ENCODE measurements at places on chromosomes 3 and 15. TPM values are rescaled to one million over a fixed set of nuclear protein-coding genes. Genes with fewer than 3 reads are reported as not detected.

The ADAMTS9 gene
- 74.5 TPM for total RNA-seq

DNA sequence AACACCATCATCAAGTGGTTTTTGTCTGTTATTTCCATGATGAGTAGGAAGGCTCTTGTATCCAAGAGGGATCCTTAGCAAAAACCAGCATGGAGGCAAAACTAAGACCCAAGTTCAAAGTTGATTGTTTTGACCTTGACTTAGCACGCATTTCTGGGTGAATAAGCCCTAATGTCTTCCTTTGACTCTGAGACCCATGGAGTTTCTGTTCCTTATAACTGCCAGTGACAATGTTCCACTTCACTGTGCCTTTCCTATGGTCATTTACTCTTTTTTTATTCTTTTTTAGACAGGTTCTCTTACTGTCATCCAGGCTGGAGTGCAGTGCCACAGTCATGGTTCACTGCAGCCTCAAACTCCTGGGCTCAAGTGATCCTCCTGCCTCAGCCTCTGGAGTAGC is 118.2 kb upstream of the MRPL3 start:
- DNase-seq: no peak

The GRM7 gene
- total RNA-seq: 37.0 TPM

DNA sequence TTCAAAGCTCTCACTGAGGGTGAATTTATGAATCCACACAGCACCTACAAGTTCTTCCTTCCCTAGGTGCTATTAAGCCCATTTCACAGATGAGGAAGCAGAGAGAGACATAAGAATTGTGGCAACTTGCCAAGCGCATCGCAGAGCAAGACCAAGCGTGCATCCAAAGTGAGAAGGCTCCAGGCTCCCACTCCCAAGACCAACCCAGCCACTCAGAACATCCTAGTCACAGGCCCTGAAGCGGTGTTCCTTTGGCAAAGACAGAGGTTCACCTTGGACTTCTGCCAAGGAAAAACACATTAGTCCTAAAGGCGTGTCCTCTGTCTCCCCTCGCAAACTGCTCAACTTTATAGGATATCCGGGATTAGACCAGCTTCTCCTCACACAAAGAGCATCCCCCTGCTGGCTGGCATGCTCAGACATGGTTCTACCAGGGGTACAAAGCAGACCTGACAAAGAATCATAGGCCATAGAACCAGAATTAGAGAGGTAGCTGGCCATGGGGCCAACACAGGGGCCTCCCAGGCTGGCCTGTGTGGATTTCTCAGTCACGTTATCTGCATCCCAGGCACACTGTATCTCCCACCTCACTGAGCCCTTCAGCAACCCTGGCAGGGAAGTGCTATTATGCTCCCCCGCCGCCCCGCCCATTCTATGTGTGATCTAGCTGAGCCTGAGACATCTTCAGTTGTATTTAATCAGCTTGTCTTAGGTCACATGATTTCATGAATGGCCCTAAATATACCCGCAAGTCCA is 160.2 kb downstream of the FOXP1 start:
- peak; percentile 61 for DNase-seq

DNA sequence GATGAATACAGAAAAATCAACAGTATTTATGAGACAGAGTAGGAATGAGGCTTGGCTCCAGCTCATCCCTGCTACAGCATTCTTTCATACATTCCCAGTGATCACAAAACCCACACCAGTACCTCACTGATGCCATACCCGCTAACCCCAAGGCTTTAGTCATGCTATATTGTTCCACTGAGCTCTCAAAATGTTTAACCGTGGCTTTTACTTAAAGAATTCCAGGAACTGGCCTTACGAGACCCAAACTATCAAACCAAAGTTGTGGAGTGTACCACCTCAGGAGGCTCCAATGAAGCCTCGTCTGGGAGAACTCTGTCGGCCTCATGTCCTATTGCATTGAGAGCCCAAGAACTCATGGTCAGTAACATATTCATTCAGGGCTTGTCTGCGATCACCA is 278.9 kb downstream of the ULK4 start:
- no peak for DNase-seq

The GNAT1 gene
- total RNA-seq: not detected

The GPD1L gene
- total RNA-seq: 73.1 TPM

The PLS1 gene
- total RNA-seq: 4.7 TPM

The CASR gene
- total RNA-seq: 0.11 TPM

- no peak for DNase-seq
These were observed 65.9 kb upstream of the TMEM108 start for GRCh38 chr3:132972333-132972732.

- no peak for DNase-seq
These were observed 21.3 kb upstream of the GATM start for GRCh38 chr15:45399381-45400212.

- DNase-seq: no peak
These were observed 37.0 kb downstream of the ATP8B4 start for GRCh38 chr15:50082066-50082465.

The LRRC49 gene
- 32.5 TPM for total RNA-seq

- DNase-seq: no peak
These were observed 115.1 kb downstream of the CNTN6 start for GRCh38 chr3:1207904-1208303.

DNA sequence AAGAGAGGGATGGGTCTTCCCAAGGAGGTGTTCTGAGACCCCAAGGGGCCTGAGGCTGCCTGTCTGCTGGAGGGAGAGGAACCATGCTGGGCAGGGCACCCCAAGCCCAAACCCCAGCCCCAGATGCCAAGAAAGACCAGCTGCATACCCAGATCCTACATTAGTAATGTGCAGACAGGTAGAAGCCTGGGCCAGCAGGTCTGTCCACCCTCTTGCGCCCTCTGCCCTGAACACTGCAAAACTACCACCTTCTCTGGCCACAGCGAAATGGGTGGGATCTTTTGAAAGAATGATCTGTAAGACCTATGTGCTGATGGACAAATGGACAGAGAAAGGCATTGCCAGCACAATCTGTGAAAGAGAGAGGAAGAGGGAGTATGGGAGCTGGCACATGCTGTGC is 283.2 kb downstream of the EPHB1 start:
- DNase-seq: no peak

DNA sequence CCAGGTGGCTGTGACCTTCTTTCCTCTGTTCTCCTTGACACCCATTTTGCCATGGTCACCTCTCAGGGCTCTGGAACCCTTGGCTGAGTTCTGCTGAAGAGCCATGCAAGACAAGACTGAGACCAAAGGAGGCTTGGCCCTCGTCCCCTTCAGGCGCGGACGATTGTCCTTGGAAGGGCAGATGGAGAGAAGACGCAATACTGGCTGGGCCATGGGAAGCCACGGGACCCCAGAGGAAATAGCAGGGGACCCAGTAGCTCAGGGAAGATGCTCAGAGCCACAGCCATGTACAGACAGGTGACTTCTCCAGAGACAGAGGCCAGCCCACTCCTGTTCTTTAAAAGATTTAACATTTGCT is 125.6 kb downstream of the SMAD6 start:
- no peak for DNase-seq

DNA sequence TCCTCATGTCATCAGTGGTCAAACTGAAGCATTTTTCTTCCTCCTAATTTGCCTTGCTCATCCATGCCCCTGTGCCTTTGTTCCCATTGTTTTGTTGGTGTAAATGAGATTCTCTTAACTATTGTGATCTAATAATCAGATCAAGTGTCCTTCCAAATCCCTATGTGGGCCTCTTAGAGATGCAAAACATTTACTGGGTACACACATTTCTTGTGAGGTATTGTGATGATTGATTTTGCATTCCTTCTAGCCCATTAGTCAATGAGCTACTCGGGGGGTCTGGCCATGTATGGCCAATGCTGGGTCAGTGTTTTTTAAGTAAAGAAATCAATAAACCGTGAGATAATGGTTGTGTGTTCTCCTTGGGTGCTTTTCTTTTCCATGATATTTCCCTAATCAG is 580.4 kb downstream of the VGLL3 start:
- no peak for DNase-seq

DNA sequence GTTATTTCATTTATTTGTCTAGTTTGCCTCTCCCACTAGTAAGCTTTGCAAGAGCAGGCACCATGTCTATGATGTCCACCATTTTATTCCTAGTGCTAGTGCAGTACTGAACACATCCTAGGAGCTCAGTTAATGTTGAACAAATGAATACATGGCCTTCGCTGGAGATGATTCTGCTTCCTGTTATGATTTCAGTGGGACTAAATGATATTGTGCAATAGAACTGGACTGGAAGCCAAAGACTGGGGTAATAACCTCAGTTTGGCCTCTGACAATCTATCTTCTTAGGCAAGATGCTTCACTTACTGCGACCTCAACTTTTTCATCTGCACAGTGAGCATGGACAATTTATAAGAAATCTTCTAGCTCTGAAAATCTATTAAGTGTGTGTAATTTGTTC is 191.3 kb downstream of the ADAMTSL3 start:
- DNase-seq: no peak

- DNase-seq: no peak
These were observed 181.2 kb upstream of the TTC14 start for GRCh38 chr3:180420804-180421203.

The LRRC58 gene
- total RNA-seq: 29.1 TPM

GRCh38 chr3:118505784-118506183 is 528.9 kb downstream of the IGSF11 start:
- no peak for DNase-seq

The RBM5 gene
- 291 TPM for total RNA-seq

The IFT80 gene
- total RNA-seq: 50.4 TPM

GRCh38 chr15:42707068-42707467 is 29.9 kb downstream of the CDAN1 start:
- no peak for DNase-seq

The DCP1A gene
- 18.3 TPM for total RNA-seq

The STRC gene
- total RNA-seq: 0.59 TPM

The LIPC gene
- 0.94 TPM for total RNA-seq

The UPK1B gene
- 11.7 TPM for total RNA-seq

DNA sequence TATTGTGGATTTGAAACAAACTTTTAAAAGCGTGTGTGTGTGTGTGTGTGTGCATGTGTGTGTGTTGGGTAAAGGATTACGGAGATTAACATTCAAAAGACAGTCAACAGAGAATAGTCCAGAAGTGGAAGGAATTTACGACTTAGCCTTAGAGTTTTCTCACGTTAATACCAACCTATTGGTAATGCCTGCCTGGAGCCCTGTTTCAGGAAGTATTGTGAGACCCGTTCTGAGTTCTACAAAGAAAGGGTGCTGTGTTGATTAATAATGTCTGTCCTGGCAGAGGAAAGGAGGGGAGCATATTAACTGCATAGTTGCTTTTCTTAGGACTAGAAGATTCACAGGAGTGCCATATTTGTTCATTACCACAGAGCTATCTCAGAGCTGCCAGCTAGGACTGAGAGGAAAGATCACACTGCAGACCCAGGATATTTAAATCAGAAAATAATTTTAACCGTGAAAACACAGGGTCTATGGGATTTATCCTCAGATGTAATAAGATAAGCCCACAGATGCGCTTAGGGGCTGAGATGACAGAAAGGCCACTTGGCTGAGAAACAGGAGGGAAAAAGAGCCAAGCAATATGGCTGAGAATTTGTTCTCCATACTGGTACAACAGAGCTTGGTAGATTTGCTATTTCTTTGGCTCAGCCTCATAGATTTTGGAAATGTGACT is 40.5 kb upstream of the FRMD4B start:
- no peak for DNase-seq

- no peak for DNase-seq
These were observed 15.7 kb upstream of the GRIP2 start for GRCh38 chr3:14555835-14556234.

- no peak for DNase-seq
These were observed 841.3 kb downstream of the ROBO1 start for GRCh38 chr3:78926523-78926922.

DNA sequence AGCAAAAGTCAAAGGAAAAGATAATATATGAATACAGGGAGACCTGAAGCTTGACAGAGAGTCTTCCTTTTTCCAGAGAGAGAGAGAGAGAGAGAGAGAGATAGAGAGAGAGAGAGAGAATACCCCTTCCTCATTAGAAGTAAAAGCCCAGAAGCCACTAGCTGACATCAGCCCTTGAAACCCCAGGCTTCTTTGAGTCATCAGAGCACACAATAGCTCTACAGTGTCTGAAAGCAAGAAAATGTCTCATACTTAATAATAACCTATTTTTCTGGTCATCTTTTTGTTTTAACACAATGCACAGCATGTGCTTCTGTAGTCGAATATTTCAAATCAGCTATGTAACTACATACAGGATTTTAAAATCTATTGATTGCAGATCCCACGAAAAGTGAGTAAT is 109.2 kb upstream of the NANOGP8 start:
- no peak for DNase-seq

DNA sequence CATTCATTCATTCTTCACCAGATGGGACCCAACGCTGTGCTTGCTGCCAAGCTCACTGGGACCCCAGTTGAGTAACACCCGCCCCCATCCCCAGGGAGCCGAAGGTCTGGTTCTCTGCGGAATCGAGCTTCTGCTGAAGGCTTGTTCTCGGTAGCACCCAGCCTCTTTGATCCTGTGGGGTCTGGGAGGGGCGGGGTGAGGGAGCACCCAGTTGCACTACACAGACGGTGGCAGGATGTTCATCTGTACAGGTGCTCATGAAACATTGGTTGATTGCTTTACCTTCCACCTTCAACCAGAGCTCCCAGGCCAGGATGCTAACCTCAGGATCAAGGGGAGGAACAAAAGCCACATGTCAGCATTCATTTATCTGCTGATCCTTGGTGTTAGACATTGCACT is 77.7 kb upstream of the RGMA start:
- DNase-seq: no peak

The PP2D1 gene
- not detected for total RNA-seq

GRCh38 chr15:90286678-90287077 is 21.2 kb downstream of the NGRN start:
- DNase-seq: peak; percentile 64
